AG08396 (cell line): ENCODE measurements at places on chromosomes 1 and 21.

GRCh38 chr1:182283746-182284544, 107.6 kb downstream of the GLUL start:
- no peak for DNase-seq

DNA sequence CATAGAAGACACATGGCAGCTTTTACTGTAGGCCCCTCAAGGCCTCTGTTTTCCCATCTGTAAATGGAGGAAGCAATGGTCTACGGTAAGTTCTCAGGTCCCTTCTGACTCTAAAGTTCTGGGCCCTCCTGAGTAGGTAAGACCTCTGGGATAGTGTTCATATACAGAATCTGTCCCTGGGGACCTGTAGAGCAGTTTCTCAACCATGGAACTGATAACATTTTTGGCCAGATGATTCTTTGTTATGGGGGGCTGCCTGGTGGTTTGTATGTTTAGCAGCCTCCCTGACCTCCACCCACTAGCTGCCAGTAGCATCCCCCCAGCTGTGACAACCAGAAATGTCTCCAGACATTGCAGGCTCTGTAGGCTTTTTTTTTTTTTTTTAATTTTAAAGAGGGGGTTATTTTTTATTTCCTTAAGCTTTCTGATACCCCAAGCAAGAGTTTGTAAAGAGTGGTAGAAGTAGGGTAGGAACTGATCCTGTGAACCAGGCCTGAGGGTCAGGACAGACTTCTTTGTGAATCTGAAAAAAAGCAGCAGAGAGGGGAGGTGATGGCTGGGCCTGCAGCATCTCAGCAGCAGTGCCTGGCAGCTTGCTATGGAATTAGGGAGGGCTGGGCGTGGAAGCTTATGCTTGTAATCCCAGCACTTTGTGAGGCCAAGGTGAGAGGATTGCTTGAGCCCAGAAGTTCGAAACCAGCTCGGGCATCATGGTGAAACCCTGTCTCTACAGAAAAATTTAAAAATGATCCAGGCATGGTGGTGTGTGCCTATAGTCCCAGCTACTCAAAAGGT, 20.2 kb upstream of the TCEA3 start:
- DNase-seq, result no peak

DNA sequence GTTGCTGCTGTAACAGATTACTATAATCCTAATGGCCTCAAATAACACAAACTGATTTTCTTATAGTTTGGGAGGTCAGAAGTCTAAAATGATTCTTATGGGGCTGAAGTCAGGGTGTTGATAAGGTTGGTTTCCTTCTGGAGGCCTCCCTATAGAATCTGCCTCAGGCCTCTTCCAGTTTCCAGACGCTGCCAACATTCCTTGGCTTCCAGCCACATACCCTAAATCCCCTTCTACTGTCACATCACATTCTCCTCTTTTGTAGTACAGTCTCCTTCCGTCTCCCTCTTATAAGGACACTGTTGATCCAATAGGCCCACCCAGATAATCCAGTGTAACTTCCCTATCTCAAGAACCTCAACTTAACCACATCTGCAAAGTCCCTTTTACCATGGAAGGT, 145.3 kb upstream of the NCAM2 start:
- DNase-seq, result no peak

GRCh38 chr1:179372160-179372559, 6.4 kb downstream of the AXDND1 start:
- DNase-seq, result no peak

- DNase-seq, result no peak
Observed at GRCh38 chr1:32498751-32499150, 33.9 kb downstream of the ZBTB8B start.

DNA sequence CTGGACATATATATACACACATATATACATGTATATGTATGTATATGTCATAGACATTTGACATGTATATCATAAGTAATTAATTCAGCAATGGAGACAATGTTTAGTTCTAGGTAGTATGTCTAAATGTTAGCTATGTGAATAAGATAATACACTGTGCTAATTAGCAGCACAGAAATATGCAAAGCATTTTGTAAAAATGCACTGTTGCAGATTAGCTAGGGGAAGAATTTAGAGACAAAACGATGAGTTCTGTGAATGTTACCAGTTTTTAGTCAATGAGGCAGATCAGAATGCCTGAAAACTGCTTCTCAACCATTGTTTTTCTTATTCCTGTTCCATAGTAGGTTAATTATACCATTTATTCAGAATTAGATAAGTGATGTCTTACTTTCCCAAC, 86.3 kb downstream of the TGFB2 start:
- no peak for DNase-seq

DNA sequence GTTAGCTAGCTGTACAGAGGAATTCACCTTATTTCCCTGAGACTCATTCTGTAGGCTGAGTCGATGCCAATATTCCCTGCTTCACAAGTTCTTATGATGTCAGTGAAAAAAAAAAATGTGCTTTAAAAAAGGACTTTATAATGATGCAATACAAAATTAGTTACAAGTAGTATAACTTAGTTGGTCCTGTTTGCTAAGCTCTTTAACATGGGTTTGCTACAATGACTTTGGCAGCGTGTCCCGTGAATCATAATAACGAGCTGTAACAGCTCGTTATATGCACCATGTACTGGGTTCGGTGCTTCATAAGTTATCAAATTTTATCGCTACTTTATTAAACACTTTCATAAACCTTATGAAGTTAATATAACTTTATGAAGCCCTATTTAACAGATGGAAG, 349.7 kb downstream of the LMX1A start:
- no peak for DNase-seq

DNA sequence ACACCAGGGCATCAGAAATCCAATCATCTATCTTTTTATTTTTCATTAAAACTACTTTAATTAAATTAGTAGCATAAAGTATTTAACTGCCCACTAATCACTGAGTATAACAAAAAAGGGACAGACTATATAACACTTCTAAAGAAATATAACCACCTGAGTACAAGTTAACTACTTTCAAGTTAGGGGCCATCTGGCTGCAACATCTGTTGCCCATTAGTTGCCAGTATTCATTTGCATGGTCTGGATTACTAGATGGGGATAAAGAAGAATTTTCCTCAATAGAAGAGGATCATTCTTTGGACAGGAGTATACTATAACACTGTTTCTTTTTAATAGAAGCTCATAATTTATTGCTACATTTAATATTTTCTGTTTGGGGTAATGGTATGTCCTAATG, 446.4 kb downstream of the AMY1C start:
- DNase-seq, result no peak

GRCh38 chr21:43015906-43016540, 41.7 kb downstream of the PKNOX1 start:
- DNase-seq, result no peak

GRCh38 chr1:17066361-17067068, 12.7 kb upstream of the SDHB start:
- no peak for DNase-seq

DNA sequence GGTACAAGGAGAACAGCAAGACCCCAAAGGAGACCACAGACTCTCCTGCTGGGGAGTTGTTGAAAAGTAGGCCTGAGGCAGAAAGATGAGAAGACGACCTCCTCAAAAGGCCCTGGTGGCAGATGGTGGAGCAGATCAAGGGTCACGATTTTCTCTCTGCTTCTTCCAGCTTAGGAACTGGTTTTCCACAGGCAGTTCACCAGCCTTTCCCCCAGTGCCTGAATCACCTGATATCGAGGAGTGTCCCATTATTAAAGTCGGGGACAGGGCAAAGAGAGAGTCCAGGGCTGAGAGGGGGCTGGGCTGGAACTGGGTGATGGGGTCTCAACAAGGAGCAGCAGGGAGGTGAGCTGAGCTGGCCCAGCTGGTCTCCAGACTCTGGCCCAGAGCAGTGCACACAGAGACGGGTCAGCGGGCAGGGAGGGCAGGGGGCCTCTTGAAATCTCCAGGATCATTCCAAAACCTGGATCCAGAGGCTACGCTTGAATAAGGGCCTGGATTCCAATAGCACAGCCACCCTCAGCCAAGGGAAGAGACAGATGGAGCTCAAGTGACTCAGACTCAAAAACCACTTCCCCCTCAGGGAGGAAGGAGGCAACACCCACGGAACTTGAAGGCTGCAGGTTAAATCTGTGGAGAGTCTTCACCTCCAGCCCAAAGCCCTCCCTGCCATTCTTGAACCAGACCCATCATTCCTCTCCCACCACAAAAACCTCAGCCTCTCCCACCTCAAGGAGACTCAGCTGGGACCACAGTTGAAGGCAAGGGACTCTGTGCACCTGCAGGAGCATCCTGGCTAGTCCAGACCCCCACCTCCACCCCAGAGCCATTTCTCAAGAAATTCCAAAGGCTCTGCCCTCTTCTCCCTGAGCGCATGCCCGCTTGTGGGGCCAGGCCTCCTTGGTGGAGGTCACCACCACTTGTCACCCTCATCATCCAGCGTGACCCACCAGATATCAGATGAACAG, at the start of gene S100A5:
Gene S100A5, minus strand, starts transcription at position 541 of the 968 bp plus-strand sequence. CDS start 743 bp downstream, outside the sequence.
- DNase-seq, result no peak

GRCh38 chr1:41533016-41533730, 48.7 kb upstream of the EDN2 start:
- no peak for DNase-seq

GRCh38 chr1:115088871-115089419, 358 bp downstream of the TSPAN2 start:
- no peak for DNase-seq

DNA sequence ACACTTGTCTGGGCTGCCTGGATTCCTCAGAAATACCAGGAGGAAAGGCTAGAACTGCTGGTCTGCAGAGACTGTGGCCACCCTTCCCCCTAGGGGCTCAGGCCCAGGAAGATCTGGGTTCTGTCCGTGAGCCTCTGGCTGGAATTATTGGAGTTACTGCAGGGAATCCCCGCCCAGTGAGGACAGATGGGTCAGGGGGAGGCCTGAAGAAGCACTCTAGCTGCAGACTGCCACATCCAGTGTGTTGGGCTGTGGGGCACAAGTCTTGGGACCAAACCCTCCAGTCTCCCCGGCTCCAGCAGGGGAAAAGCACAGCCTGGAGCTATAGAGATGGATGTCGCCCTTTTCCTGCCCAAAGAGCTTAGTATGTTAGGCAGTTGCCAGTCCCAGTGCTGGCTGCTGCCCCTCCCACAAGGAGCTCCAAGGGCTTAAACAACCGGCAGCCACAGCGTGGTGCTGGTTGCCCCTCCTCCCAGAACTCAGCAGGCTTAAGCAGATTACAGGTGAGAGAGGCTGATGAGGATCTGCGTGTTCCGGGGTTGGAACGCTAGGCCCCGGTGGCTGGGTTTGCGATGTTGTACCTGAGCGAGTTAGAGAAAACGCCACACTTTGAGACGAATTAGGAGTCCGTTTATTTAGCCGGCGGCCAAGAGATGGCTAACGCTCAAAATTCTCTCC, 255.5 kb upstream of the LRRC7 start:
- DNase-seq, result no peak

GRCh38 chr1:8780405-8780804, 37.0 kb downstream of the RERE start:
- no peak for DNase-seq

DNA sequence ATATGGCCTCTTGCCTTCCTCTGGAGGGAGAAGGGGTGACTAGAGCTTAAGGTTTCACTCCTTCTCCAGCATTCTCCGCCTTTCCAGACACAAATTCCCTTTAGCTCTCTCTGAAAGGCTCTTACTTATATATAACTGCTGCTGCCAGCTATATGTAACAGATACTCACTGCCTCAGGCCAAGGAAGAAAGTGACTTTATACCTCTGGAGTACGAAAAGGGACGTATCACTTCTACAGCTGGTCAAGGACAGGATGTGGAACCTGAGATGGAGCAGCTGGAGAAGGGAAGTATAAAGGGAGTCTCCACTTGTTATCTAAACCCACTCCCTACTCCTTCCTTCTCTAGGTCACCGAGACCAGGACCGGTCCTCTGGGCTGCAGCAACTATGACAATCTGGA, 102.4 kb downstream of the BRINP2 start:
- DNase-seq, result no peak

DNA sequence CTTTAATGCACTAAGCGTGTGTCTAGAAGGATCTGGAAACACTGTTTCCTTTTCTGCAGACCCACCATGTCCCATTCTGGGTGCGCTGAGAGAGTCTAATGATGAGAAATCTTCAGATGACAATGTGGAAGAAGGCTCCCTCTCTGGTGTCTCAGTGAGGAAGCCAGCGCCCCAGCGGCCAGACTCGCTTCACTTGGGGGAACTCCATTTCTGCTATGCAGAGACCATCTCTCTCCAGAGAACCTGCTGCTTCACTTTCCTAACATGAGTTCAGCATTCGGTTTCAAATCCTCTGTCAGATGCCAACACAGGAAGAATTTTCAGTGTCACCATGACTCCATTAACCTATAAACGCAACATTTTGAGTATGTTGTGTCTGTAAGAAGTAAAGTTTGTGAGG, 121.8 kb downstream of the SYF2 start:
- no peak for DNase-seq

- no peak for DNase-seq
Observed at GRCh38 chr1:66341446-66342089, 192.4 kb upstream of the SGIP1 start.

DNA sequence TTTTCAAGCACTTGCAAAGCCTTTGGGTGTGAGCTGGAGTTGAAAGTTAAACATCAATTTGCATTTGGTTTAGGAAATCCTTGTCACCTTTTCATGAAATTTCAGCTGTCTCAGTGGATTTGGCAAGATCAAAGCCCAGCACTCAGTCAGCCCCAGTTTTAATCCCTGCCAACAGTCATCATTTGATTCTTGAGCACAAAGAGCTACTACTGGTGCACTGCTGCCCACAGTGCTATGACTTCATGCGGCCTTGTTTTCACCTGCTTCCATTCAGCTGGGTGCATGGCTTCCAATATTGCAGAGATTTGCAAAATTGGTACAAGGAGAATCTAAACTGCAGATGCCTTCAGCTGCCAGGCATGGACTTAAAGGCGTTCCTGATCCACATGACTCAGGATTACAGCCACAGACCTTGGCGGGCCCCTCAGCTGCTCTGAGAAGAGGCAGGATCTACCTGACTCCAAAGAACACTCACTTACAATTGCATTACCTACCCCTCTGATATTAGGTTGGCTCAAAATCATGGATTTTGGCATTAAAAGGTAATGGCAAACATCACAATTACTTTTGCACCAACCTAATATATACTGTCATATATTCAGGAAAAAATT, 259.1 kb downstream of the DSCAM start:
- no peak for DNase-seq

DNA sequence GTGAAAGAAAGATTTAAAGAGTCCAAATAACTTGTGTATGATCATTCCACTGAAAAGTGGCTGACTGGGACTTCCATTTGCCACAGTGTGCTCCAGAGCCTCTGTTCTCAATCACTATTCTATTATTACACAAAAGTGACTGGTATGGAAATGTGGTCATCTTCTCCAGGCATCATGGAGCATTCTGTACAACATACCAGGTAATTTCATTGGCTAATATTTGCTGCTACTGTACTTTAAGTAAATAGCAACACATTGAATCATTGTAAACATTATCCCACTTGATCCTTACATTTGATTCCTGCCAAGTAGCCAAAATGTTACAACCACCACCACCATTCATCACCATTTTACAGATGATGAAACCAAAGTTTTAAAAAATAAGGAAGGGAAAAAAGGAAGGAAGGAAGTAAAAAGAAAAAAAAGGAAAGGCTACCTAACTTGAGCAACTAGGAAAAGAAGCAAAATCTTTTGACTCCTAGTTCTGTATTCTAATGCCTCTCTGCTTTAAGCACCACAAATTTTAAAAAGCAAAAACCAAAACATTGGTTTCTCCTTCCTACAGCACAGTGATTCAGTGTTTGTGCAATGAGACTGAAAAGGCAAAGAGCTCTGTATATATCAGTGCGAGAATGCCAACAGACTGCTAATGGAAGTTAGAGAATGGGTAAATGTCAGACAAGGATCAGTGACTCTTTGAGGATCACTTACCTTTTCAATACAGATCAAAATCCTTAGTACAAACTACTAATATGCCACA, 361.4 kb upstream of the PTBP2 start:
- DNase-seq, result no peak

GRCh38 chr1:226216056-226216455, 7.4 kb upstream of the MIXL1 start:
- DNase-seq, result no peak
